ENCODE measurements at places on chromosomes 16 and 17.

- peak; percentile 53 for DNase-seq
These were observed at the start of gene KLHL36 for GRCh38 chr16:84647828-84648594. Gene KLHL36 (plus strand): TSS chr16:84648511. CDS start chr16:84650868, 2,357 bp downstream.

- peak; percentile 59 for DNase-seq
These were observed 24.4 kb downstream of the CNTROB start for GRCh38 chr17:7956228-7956965.

DNA sequence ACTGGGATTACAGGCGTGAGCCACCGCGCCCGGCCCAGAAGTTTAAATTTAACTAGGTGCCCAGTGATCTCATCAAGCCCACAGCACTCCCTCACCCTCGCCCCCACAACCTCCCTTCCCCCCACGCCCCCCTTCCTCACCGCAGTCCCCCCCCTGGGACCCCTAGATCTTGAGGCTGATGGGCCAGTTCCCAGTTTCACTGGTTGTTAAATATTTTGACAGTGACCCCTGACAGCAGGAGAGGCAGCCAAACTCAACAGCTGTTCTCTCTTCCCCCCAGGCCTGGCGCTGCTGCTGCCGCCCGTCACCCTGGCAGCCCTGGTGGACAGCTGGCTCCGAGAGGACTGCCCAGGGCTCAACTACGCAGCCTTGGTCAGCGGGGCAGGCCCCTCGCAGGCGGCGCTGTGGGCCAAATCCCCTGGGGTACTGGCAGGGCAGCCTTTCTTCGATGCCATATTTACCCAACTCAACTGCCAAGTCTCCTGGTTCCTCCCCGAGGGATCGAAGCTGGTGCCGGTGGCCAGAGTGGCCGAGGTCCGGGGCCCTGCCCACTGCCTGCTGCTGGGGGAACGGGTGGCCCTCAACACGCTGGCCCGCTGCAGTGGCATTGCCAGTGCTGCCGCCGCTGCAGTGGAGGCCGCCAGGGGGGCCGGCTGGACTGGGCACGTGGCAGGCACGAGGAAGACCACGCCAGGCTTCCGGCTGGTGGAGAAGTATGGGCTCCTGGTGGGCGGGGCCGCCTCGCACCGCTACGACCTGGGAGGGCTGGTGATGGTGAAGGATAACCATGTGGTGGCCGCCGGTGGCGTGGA, 15.6 kb downstream of the QPRT start:
- peak; percentile 58 for DNase-seq

GRCh38 chr16:11053916-11054460, 109.6 kb downstream of the CLEC16A start:
- DNase-seq = no peak

- DNase-seq = no peak
These were observed 26.2 kb upstream of the ZNF652 start for GRCh38 chr17:49388290-49388640.

- no peak for DNase-seq
These were observed 1879.9 kb downstream of the TP53TG3F start for GRCh38 chr16:35339337-35339736.

- no peak for DNase-seq
These were observed 77.6 kb upstream of the TNRC6C start for GRCh38 chr17:77880711-77881450.

GRCh38 chr17:48814504-48814903, 2.5 kb downstream of the TTLL6 start:
- DNase-seq = no peak

DNA sequence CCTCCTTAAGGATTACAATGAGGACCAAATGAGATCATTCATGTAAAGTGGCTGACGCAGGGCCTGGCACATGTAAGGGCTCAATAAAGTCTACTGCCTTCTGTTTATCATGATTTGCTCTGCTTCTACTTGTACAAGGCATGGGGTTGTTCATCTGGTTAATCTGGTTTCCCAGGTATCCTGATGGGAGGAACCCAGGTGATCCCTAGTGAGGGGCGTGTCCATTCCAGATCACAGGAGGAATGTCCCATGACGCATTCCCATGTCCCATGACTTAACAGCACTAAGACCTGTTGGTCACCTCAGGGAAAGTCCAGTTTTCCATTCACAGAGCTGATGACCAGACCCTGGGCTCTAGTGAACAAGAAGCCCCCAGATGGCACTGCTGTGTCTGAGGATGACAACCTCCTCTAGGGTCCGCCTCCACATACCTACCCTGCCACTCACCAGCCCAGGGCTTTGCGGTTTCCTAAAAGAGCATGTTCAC, 11.5 kb upstream of the TPPP3 start:
- no peak for DNase-seq

DNA sequence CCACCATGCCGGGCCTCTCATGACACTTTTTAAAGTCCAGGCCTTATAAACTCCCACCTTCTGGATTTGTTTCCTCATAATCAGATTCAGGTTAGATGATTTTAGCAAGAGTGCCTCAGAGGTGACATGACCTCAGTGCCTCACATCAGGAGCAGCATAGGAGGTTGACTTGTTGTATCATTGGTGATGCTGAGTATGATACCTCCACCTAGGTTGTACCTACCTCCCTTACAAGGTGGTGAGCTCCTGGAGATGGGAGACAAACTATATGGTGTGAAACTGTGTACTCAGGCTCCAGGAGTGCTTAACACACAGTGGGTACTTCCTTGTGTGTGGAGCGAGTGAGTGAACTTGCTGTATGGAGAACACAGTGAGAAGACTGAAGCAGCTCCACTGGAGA, 18.6 kb downstream of the NDUFAB1 start:
- DNase-seq = no peak

DNA sequence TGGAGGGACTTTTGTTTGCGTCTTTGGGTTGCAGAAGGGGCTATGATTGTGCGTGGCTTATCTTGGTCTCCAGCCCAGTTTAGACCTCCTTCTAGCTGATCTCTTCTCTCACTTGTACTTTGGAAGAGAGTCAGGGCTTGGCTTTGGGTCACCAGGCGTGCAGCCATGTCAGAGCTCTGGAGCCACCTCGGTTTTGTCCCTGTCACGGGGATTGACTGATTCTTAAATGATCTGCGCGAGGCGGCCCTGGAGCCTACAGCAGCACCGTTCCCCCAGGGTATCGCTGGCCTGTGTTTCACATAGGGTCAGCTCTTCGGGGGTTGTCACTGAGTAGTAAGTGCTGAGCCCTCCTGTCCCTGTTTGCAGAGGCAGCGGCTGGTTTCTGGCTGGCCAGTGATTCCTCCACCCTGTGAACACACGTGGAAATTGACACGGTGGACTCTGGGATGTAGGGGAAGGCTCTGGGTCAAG, 209.8 kb upstream of the CHMP6 start:
- no peak for DNase-seq

DNA sequence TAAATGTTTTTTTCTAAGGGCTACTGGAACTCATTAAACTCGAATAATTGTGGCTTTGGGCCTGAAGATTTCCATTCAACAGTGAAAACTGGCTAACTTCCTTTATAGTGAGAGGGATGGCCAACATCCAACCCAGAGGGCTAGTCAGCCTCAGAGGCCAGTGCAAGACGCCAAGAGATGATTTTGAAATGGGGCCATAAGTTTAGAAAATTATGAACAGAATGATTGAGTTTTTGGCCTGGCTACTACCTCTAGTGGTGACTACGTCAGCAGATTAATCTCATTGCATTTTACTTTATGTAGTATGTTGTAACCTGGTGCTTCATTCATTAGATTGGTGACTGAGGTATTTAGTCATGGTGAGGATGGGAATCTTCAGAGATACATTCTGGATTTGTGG, 28.4 kb downstream of the HAPSTR1 start:
- DNase-seq = peak; percentile 35

GRCh38 chr17:75914643-75915267, 10.1 kb upstream of the MRPL38 start:
- DNase-seq = no peak

GRCh38 chr17:65557349-65558310, 3.8 kb downstream of the AXIN2 start:
- no peak for DNase-seq

- no peak for DNase-seq
These were observed 74.5 kb downstream of the ERCC4 start for GRCh38 chr16:13994239-13995106.

DNA sequence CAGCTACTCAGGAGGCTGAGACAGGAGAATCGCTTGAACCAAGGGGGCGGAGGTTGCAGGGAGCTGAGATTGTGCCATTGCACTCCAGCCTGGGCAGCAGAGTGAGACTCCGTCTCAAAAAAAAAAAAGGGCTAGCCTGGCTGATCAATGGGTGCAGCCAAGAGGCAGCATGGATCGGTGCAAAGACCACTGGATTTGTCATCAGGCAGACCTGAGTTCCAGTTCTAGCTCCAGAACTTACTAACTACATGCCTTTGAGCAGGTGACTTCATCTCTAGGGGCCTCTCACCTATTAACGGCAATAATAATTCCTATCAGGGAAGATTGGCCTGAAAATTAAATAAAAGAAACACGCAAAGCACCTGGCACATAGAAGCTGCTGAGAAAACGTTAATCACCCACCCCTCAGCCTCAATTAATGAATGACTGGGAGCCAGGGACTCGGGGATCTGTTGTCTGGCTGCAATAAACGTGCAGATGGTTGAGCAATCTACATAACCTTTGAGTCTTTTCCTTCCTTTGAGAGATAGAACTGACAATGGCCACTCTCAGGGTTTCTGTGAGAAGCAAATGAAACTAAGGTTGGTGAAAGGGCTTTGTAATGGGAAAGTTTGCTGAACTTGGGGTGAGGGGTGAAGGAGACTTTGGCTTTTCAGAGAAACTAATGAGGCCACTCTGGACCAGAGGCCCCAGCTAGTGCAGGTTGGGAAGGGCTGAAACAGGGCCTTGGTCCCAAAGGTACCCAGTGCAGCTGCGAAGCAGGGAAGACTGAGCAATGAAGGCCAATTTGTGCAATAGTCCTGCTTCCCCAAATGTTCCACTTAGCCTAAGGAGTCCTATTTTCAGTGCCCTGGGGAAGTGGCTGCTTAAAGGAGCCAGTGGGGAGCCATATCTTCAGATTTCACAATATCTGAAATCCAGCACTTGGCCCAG, 7.6 kb downstream of the SEZ6L2 start:
- DNase-seq = no peak

DNA sequence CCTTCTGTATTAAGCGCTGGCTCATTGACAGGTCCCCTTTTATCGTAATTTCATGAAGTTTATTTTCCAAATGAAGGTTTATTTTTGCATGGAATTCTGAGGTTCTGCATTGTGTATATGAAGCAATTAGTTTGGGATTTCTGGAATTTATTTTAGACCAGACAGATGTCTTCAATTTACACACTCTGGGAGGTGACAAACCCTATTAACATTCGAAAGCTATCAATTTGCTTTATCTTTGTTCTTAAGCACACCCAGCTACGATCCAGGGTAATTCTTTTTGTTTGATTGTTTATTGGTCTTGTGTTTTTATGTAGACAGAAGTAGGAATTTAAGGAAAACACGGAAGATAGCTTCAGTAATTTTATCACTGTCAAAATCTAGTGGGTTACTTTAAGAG, 264.6 kb downstream of the HS3ST3A1 start:
- no peak for DNase-seq

- no peak for DNase-seq
These were observed 12.5 kb downstream of the CDH13 start for GRCh38 chr16:82639263-82639662.
